ENCODE measurements at places on chromosomes 7 and 10. TPM values are rescaled to one million over a fixed set of nuclear protein-coding genes. Genes with fewer than 3 reads are reported as not detected.

ZFYVE27 gene
- 10.7 TPM for total RNA-seq

CCL26 gene
- total RNA-seq: 0.84 TPM

GIMAP2 gene
- total RNA-seq: 7.4 TPM

RSU1 gene
- 73.8 TPM for total RNA-seq

FGFBP3 gene
- total RNA-seq: 0.84 TPM

C10orf88 gene
- 10.5 TPM for total RNA-seq

SCIN gene
- 0.27 TPM for total RNA-seq

TAS2R41 gene
- not detected for total RNA-seq

KLLN gene
- total RNA-seq: 0.22 TPM

MRC1 gene
- 13.4 TPM for total RNA-seq

KEL gene
- 0.66 TPM for total RNA-seq

TMEM196 gene
- total RNA-seq: 0.04 TPM

SFTPD gene
- total RNA-seq: 1.1 TPM

UBE2H gene
- total RNA-seq: 48.9 TPM

ZSCAN25 gene
- total RNA-seq: 11.2 TPM

PAX4 gene
- total RNA-seq: not detected

NPSR1 gene
- 0.31 TPM for total RNA-seq

NEUROG3 gene
- total RNA-seq: not detected

ASZ1 gene
- total RNA-seq: not detected

PIP4K2A gene
- total RNA-seq: 18.3 TPM

CFAP46 gene
- 0.22 TPM for total RNA-seq

ANKRD61 gene
- 0.22 TPM for total RNA-seq

ATRNL1 gene
- 7.1 TPM for total RNA-seq

ZNRF2 gene
- 8.9 TPM for total RNA-seq

PANK1 gene
- total RNA-seq: 13.5 TPM

SAMD9L gene
- 11.8 TPM for total RNA-seq

GIMAP8 gene
- 4.9 TPM for total RNA-seq

POMZP3 gene
- total RNA-seq: 3.4 TPM

PEX1 gene
- 19.8 TPM for total RNA-seq

JAZF1 gene
- total RNA-seq: 12.7 TPM
